ENCODE measurements at places on chromosomes 11 and 22.
A peak's percentile ranks its signal among the peaks of the same experiment; 100 is the strongest.

GRCh38 chr11:76240161-76240540 lies 33.8 kb upstream of the WNT11 start:
- DNase-seq, result no peak

DNA sequence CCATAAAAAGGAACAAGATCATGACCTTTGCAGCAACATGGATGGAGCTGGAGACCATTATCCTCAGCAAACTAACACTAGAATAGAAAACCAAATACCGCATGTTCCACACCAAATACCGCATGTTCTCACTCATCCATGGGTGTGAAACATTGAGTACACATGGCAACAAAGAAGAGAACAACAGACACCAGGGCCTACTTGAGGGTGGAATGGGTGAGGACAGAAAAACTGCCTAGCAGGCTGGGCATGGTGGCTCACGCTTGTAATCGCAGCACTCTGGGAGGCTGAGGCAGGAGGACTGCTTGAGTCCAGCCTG lies 12.3 kb downstream of the EHD1 start:
- no peak for DNase-seq

GRCh38 chr11:116835042-116835772 lies 2.2 kb downstream of the APOA1 start:
- no peak for DNase-seq

- peak; percentile 64 for DNase-seq
These were observed 19.3 kb downstream of the RFPL1 start for GRCh38 chr22:29457730-29458129.

- DNase-seq, result peak; percentile 22
These were observed 1.5 kb downstream of the DDB2 start for GRCh38 chr11:47216121-47216798.

GRCh38 chr11:16191212-16191867 lies 165.0 kb downstream of the SOX6 start:
- DNase-seq, result no peak

DNA sequence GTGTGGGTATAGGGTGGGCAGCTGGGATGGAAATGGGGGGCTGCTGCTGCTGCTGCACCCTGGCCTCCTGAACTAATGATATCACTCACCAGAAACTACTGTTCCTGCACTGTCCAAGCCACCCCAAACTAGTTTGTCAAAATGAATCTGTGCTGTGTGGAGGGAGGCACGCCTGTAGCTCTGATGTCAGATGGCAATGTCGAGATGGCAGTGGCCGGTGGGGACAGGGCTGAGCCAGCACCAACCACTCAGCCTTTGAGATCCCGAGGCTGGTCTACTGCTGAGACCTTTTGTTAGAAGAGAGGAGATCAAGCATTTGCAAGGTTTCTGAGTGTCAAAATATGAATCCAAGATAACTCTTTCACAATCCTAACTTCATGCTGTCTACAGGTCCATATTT lies 1.3 kb downstream of the RAG1 start:
- DNase-seq, result no peak

GRCh38 chr22:46028106-46028991 lies 51.4 kb upstream of the WNT7B start:
- DNase-seq, result no peak

DNA sequence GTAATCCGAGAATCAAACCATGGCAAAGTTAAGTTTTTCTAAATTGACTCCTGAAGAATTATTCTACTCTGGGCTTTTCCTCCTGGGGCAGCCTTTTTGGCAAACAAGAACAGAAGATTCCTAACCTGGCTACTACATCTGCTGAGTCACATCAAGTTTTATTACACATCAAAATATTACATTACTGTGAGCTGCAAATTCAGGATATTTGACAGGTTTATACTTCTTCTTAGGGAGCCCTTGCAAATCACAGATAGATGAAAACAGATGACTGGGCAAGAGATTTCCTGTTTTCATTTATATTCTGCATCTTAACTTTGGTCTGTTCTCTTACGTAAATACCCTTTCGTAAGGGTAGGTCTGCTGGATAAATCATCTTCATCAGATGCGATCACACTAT lies 23.6 kb downstream of the XRRA1 start:
- no peak for DNase-seq

GRCh38 chr11:65051398-65051858 lies 6.9 kb downstream of the NAALADL1 start:
- no peak for DNase-seq

GRCh38 chr11:115348416-115348815 lies 155.8 kb downstream of the CADM1 start:
- no peak for DNase-seq

- no peak for DNase-seq
These were observed 151.1 kb upstream of the ISX start for GRCh38 chr22:34914846-34915245.

GRCh38 chr11:16293204-16293681 lies 63.1 kb downstream of the SOX6 start:
- DNase-seq, result no peak

GRCh38 chr11:69218271-69218682 lies 62.5 kb downstream of the SMIM38 start:
- no peak for DNase-seq

- DNase-seq, result no peak
These were observed 22.6 kb downstream of the FADS2 start for GRCh38 chr11:61850687-61851086.

GRCh38 chr11:28529540-28530410 lies 421.6 kb downstream of the METTL15 start:
- no peak for DNase-seq

DNA sequence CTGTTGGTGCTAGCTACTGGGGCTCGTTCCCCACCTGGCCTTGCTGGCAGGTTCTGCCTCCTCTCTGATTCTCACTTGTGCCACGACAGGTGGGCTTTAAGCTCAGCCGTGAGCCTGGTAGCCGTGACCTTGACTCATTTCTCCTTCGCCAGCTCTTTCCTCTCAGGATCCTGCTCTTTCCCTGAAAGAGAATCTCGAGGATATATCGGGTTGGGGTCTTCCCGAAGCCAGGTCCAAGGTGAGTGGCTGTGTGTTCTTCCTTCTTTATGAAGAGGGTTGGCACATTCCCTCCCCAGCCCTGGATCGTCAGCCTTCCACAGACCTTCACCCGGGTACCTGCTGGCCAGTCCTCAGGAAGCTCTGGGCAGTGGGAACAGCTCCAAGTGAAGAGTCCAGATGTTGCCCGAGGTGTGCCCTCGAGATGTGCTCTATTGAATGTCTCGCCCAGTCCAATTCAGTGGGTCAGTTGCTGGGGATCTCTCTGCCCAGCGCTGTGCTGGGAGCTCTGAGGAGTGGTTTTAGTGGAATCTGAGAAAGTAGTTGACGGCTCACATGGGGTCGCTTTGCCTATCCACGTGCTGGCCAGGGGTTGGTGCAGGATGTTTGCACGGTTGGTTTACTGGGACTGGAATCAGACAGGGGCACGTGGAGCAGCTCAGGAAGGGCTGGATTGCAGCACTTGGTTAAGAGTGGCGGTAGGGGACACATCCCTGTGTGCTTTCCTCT lies 1.4 kb downstream of the ZNF74 start:
- DNase-seq, result no peak

Measured in GM18507 (cell line).